Nephron progenitor cell (in vitro differentiated cells): ENCODE measurements at places on chromosomes 5 and 9.
A peak's percentile ranks its signal among the peaks of the same experiment; 100 is the strongest.

DNA sequence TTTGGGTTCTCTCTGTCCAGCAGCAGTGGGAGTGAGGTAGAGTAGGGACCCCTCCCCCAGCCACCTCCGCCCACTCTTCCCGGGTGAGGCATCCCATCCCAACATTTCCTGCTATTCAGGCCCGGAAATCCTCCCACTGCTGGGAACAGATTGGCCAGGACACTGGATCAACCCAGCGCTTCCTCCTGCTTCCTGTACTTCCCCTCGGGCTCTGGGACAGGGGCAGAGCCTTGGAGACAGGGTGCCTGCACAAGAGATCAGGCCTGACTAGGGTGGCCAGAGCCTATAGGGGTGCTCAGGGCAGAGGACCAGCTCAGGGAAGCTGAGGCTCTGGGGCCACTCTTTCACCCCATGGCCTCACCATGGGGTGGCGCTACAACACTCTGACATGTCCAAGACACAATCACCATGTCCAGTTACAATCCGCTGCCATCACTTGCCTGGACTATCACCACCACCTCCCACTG, 14.5 kb downstream of the SH2D3C start:
- H3K27ac ChIP-seq, result peak overlapping the region; percentile 48
- no peaks in the 10 kb centered on the region for H3K36me3 ChIP-seq
- peaks cover 68% of the 10 kb centered on the region for H3K4me1 ChIP-seq

- H3K27ac ChIP-seq, result no peak overlapping the region
- no peaks in the 10 kb centered on the region for H3K27me3 ChIP-seq
- H3K36me3 ChIP-seq, result no peaks in the 10 kb centered on the region
These were observed 329.6 kb downstream of the GABRB2 start for GRCh38 chr5:161216877-161217276.

- peaks cover 3% of the 10 kb centered on the region for H3K27me3 ChIP-seq
- peaks cover 13% of the 10 kb centered on the region for H3K4me1 ChIP-seq
- H3K4me3 ChIP-seq, result no peak overlapping the region
- no peak overlapping the region for H3K27ac ChIP-seq
- no peak for DNase-seq
- no peaks in the 10 kb centered on the region for H3K36me3 ChIP-seq
These were observed 119.1 kb downstream of the UGCG start for GRCh38 chr9:112015736-112016135.

DNA sequence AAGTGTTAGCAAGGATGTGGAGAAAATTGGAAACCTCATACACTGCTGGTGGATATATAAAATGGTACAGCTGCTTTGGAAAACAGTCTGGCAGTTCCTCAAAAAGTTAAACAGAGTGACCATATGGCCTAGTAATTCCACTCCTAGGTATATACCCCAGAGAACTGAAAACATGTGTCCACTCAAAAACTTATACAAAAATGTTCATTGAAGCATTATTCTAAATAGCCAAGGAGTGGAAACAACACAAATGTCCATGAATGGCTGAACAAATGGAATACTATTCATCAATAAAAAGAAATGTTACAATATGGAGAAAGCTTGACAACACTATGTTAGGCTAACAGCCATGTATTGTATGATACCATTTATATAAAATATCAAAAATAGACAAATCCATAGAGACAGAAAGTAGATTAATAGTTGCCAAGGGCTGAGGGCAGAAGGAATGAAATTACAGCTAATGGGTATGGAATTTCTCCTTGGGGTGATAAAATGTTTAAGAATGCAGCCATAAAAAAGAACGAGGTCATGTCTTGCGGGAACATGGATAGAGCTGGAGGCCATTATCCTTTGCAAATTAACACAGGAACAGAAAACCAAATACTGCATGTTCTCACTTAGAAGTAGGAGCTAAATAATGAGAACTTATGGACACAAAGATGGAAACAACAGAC, 33.6 kb upstream of the FBP1 start:
- H3K4me1 ChIP-seq, result peaks cover 6% of the 10 kb centered on the region
- no peak overlapping the region for H3K4me3 ChIP-seq
- peaks cover 10% of the 10 kb centered on the region for H3K27me3 ChIP-seq
- H3K27ac ChIP-seq, result no peak overlapping the region
- no peak for DNase-seq

DNA sequence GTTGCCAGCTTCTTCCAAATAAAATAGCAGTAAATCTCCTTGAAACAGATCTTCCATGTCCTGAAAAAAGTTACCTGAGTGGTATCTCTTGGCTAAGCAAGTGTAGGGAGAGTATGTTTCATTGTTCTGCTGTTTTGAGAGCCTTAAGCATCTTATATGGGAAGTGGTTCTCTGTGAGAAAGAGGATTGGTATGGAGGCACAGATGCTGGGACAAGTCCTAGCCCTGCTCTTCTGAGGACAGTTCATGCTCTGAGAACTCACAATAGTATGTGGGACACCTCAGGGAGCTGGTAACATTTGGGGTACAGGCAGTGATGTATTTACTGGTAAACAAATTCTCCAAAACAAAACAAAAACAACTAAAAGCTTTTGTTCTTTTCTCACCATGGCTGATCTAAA, 2.0 kb downstream of the PPP3R2 start:
- no peak for DNase-seq
- H3K27me3 ChIP-seq, result peaks cover 7% of the 10 kb centered on the region
- H3K4me1 ChIP-seq, result no peaks in the 10 kb centered on the region
- H3K4me3 ChIP-seq, result no peak overlapping the region
- no peak overlapping the region for H3K27ac ChIP-seq

- peaks cover 47% of the 10 kb centered on the region for H3K4me1 ChIP-seq
- no peaks in the 10 kb centered on the region for H3K36me3 ChIP-seq
- no peak overlapping the region for H3K27ac ChIP-seq
- peaks cover 4% of the 10 kb centered on the region for H3K27me3 ChIP-seq
- DNase-seq, result no peak
- H3K4me3 ChIP-seq, result no peak overlapping the region
These were observed 219.1 kb downstream of the C9orf50 start for GRCh38 chr9:129401623-129402370.

- no peaks in the 10 kb centered on the region for H3K4me1 ChIP-seq
- no peaks in the 10 kb centered on the region for H3K27me3 ChIP-seq
- no peak overlapping the region for H3K27ac ChIP-seq
- no peaks in the 10 kb centered on the region for H3K36me3 ChIP-seq
These were observed 381.4 kb upstream of the RGMB start for GRCh38 chr5:98391921-98392625.

DNA sequence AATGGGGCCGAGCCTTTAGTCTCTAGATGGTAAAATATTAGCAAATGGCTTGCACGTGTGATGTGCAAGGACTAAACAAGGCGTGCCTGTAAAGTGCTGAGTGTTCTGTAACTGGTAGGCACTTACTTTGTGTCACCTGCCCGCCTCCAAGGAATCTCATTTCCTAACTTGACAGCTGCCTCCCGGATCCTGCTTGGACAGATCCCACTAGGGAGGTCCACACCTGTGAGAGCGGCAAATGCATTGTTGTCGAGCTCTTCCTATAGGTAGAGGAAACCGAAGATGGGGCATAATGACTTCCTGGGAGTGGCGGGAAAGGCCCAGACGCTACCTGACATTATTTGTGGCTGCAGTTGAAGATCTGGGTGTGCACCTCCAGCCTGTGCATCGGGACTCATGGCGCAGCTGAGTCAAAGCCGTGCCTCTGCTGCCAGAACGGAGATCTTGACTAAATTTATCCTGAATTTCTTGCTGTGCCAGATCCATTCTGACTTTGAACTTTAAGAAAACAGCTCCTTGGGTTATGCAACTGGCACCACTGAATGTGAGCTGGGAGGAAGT, 79.8 kb downstream of the TENT4A start:
- no peak overlapping the region for H3K4me3 ChIP-seq
- H3K27ac ChIP-seq, result no peak overlapping the region
- no peak for DNase-seq
- peaks cover 23% of the 10 kb centered on the region for H3K4me1 ChIP-seq

- H3K4me3 ChIP-seq, result no peak overlapping the region
- peaks cover 15% of the 10 kb centered on the region for H3K4me1 ChIP-seq
- peaks cover 18% of the 10 kb centered on the region for H3K27me3 ChIP-seq
- H3K27ac ChIP-seq, result peak overlapping the region; percentile 39
These were observed 35.5 kb upstream of the B4GALT1 start for GRCh38 chr9:33202552-33203201.

DNA sequence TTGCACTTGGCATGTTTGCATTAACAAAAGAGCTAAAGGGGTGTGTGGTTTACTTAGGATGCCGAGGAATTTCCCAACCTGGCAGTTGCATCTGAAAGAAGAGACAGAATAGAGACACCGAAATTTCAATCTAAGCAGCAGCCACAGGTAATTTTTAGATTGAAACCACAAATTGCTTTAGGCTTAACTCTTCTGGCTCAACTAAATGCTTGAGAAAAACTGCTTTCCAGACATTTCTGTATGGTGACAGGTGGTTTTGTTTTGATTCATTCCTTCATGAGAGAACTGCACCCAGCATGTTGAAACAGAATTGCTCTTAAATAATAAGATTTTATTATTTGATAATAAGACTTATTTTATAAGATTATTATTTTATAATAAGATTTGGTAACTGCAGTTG, 21.5 kb downstream of the SECISBP2 start:
- no peaks in the 10 kb centered on the region for H3K27me3 ChIP-seq
- no peak overlapping the region for H3K4me3 ChIP-seq
- no peak overlapping the region for H3K27ac ChIP-seq
- peaks cover 89% of the 10 kb centered on the region for H3K36me3 ChIP-seq

GRCh38 chr5:157387683-157388093, 72.3 kb upstream of the NIPAL4 start:
- DNase-seq, result no peak
- H3K4me3 ChIP-seq, result no peak overlapping the region
- H3K36me3 ChIP-seq, result peaks cover 17% of the 10 kb centered on the region
- H3K27ac ChIP-seq, result peak overlapping the region; percentile 43
- peaks cover 39% of the 10 kb centered on the region for H3K4me1 ChIP-seq
- no peaks in the 10 kb centered on the region for H3K27me3 ChIP-seq

- H3K27ac ChIP-seq, result no peak overlapping the region
- no peak for DNase-seq
- peaks cover 12% of the 10 kb centered on the region for H3K27me3 ChIP-seq
- peaks cover 10% of the 10 kb centered on the region for H3K4me1 ChIP-seq
- H3K4me3 ChIP-seq, result no peak overlapping the region
- H3K36me3 ChIP-seq, result no peaks in the 10 kb centered on the region
These were observed 56.7 kb downstream of the FAM114A2 start for GRCh38 chr5:153981905-153982605.

DNA sequence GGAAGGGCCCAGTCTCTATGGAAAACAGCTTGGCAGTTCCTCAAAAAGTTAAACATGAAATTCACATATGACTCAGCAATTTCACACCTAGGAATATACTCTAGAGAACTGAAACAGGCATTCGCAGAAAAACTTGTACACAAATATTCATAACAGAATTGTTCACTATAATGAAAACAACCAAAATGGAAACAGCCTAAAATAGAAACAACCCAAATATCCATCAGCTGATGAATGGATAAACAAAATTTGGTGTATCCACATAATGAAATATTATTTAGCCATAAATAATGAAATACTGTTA, 4.8 kb upstream of the GPR150 start:
- peaks cover 46% of the 10 kb centered on the region for H3K27me3 ChIP-seq
- no peak overlapping the region for H3K4me3 ChIP-seq

DNA sequence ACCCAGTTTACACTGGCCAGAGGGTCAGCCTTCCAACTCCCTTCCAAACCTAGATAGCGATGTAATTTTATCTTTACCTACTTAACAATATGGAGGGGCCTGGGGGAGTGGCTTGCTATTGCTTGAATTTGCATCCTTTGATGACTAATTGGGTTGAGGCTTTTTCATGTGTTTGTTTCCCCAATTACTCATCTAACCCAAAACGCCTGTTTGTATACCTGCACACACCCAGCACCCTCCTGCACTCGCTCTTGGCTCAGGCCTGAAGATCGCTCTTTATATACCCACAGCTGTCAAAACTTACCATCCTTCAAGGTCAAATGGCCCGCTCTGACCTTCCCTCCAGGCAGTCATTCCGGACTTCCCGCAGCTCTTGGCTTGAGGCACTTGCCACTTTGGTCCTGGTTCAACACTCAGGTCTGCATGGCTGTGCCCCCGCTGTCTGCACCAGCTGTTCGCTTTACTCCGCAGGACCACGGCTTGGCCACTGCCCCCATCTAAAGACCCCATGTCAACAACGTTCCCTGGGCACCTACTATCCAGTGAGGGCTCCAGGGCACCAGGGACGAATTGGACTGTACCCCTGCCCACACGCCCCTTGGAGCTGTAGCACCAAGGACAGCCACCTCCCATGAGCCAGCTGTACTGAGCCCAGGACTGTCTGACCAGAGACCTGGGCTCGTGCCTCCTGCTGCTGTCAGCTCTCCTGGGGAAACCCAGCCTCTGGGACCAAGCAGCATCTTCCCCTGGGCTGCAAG, 76.1 kb upstream of the ADAMTS2 start:
- H3K27ac ChIP-seq, result no peak overlapping the region
- no peak for DNase-seq
- H3K36me3 ChIP-seq, result no peaks in the 10 kb centered on the region
- H3K27me3 ChIP-seq, result peaks cover 10% of the 10 kb centered on the region
- peaks cover 15% of the 10 kb centered on the region for H3K4me1 ChIP-seq
- no peak overlapping the region for H3K4me3 ChIP-seq

DNA sequence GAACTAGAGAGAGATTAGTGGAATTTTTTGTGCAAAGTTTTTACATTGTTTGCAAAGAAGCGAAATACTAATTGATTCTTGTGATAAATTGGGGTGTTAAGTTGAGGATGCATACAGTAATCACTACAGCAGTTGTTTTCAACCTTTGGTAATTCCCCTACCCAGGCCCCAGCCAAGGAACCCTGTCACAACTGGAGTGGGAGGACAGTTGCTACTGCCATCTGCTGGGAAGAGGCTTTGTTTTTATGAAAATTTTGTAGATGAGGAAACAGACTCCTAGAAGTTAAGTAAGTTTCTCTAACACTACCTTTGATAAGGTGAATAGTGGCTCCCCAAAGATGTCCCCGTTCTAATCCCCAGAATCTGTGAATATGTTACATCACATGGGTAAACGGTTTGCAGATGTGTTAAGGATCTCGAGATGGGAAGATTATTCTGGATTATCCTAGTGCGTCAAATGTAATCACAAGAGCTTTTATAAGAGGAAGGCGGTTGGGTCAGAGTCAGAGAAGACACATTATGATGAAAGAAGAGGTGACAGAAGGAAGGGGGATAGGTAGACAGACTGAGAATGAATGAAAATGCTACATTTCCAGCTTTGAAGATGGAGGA, 34.0 kb upstream of the PPP1R2B start:
- DNase-seq, result peak; percentile 23
- H3K36me3 ChIP-seq, result no peaks in the 10 kb centered on the region
- H3K27ac ChIP-seq, result no peak overlapping the region
- no peak overlapping the region for H3K4me3 ChIP-seq
